LHCN-M2 (cell line): ENCODE measurements at places on chromosomes 7 and 10. TPM values are rescaled to one million over a fixed set of nuclear protein-coding genes. Genes with fewer than 3 reads are reported as not detected.

SLC29A3 gene
- 1.0 and 1.8 TPM in 2 replicates for total RNA-seq

COL28A1 gene
- total RNA-seq: 2.6 and 4.4 TPM in 2 replicates

CLDN3 gene
- not detected in 2 replicates for total RNA-seq

IFIT1 gene
- total RNA-seq: 33.3 and 70.9 TPM in 2 replicates

DNA sequence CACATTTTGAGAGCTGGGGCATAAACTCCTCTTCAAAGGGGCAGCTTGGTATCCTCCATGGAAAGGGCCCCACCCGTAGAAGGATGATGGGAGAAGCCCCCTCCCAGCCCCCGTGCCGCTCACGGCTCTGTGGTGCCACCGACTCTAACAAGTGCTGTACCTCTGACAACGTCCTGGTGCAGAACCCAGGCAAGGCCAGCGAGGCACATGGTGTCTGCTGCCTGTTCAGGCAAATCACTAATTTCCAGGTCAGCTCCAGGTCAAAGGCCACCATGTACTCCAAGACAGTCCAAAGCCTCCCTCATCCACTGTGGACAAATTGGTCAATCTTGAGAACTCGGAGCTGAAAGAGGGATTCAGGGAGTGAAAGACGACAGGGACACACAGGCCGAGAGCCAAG, 11.4 kb upstream of the CNPY1 start:
- no peak for DNase-seq

DNA sequence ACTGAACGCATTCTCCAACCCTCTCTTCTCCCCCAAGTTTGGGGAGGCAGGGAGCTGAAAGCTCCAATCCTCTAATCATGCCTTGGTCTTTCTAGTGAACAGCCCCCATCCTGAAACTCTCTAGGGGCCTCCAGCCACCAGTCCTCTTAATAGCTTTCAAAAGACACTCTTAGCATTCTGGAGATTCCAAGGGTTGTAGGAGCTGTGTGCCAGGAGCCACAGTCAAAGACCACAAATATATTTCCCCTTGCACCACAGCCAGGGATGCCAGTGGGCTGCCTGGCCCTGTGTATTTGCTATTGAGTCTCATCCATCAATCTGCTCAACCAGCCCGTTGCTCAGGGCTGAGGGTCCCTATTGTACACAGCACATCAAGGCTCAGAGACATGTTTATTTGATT, 18.5 kb upstream of the MLXIPL start:
- DNase-seq: no peak

DNA sequence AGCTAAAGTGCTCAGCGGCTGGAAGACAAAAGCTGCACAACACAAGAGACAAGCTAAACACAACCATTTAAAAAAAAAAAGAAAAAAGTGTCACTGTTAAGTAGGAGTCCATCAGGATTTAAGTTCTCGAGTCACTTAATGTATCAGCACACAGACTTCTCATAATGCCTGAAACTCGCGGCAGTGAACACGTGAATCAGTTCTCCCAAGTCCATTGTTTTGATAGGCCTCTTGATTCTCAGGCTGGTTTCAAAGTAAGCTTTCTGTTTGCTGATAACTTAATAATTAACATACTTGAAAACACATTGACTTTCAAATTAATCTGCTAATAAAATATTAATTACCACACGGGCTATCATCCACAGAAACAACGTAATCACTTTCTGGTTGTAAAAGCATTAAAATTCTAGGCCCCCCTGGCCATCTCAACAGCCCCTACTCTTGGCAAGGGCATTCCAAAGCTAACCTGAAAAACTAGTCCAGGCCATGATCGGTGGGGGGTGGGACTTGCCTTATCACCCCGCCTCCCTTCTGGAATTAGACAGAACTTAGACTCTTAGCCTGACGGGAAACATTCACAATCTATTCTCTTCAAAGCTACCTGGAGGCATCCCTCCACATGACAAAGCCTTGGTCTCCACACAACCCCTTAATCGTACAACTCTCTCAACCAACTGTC, 129.0 kb downstream of the DIP2C start:
- DNase-seq: no peak

GRCh38 chr7:20287317-20287716, 43.4 kb upstream of the ITGB8 start:
- no peak for DNase-seq

DNA sequence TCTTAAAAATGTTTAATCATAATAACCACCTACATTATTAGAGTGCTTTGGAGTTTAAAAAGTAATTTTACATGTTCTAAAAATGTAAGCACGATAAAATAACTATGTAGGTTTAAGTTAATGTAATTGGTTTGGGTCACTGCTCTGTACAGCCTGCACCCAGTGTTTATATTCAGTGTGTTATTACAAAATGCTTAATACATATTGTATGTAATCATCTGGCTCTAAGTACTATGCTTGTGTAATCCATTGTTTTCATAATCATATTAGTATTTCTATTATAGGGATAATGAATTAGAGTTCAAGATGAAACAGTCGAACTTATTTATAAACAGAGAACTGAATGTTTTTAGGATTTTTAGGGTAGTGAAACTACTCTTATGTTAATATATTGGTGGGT, 13.1 kb downstream of the RPA3 start:
- DNase-seq: no peak

GRCh38 chr7:47383696-47384445, 198.0 kb downstream of the TNS3 start:
- DNase-seq: no peak

DNA sequence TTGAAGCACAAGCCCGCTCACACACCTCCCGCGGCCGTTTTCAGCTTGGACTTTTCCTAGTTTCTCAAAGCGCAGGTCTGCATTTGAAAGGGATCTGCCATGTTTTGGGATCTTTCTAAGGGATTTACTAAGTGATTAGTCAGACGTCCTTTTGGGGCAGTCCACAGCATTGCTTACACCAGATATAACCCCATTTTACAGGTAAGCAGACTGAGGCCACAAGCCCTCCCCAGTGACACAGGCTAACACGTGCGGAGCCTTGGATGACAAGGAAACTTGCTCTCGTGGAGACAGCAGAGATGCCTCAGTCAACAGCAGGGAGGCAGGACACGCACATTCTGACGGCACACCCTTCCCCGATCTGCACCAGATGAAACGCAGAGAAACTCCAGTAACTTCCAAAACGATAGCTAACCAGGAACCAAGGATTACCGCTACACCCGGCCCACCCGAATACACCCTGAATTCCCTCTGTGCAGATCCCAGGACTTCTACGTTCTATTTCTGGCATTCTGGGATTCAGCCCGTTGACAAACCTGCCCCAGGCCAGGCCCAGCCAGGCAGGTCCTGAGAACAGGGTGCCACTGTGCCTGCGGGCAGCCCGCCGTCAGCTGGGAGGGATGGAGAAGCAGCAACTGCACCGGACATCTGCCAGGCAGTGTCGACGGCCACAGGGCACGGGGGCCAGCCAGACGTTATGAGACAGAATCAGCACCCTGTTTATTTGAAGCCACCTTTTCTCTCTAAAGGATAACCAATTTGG, 27.9 kb downstream of the FOXL3 start:
- DNase-seq: no peak

DNA sequence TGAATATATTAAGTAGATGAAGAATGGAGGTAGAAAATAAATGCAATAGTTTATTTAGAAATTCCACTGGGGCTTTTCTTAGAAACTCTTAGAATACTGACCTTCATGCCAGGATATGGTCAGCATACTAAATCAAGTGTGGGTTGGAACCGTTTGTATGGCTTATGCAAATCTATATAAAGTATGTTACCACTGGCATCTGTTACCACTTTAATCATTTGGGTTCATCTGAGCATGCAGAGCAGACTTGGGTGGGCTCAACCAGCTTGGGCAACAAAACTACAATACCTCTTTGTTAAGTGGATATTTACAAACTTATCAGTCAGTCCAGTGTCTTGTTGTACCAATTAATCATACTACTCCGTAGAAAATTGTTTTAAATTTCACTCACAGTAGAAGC, 125.8 kb downstream of the CRPPA start:
- DNase-seq: no peak

- DNase-seq: no peak
These were observed 3.3 kb downstream of the PTPN12 start for GRCh38 chr7:77540402-77540822.

GRCh38 chr7:72080865-72081510, 331.1 kb downstream of the CALN1 start:
- no peak for DNase-seq

DNA sequence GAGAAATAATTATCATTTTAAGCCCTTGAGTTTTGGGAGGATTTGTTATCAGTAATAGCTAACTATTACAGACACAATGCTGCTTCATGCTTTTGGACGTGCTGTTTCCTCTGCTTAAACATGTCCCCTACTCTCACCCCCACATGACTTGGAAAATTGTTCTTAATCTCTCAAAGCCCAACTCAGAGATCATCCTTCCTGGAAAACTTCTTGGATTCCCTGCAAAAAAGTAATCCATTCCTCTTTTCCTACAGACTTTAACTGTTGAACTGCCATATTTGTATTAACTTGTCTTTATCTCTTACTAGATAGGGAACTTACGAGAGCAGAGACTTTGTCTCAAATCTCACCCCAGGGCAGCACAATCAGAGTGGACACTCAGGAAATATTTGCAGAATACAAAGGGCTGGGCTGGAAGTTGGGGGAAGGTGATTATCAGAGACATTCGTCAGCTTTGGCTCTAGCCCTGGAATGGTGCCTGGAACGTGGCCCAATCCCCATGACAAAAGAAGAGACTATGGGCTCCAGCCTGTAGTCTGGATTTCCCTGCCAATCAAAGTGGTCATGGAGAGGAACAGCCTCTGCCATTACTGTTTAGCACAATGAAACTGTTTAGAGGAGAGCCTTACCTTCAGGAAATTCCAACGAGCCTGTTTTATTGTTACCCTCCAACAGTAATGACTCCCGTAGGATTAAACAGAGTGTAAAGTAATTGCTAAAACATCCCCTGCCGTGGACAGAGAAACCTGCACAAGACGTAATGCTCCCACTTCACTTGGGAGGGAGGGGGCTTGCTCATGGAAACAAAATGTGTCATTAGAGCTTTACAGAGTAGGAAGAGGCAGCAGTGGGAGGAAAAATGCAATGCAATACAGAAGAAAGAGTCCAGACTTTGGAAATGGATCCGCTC, 140.4 kb upstream of the AUTS2 start:
- DNase-seq: no peak

- no peak for DNase-seq
These were observed 186.5 kb upstream of the SLC25A13 start for GRCh38 chr7:96508371-96508770.
